ENCODE measurements at places on chromosomes 3 and 15.

- DNase-seq = no peak
Observed at GRCh38 chr15:31606194-31606669, 279.6 kb downstream of the KLF13 start.

GRCh38 chr15:60782316-60782715 is 303.4 kb upstream of the ICE2 start:
- DNase-seq = no peak

DNA sequence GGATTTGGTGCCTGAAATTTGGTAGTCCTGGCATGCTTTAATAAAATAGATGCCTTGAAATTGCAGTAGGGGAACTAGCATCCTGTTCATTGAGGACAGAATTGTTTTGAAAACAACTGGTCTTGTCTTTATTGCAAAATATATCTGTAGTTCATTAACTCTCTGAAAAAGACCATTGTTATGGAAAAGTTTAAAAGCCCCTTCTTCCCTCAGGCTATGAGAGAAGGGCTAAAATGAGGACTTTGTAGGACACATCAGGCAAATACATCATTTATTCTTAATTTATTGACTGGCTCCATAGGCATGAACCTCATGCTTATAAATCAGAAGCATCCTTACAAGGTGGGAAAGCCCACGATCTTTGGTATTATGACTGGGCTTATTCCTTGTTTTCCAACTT is 221.0 kb upstream of the CBLB start:
- DNase-seq = no peak

GRCh38 chr15:25712961-25713355 is 150.2 kb downstream of the ATP10A start:
- DNase-seq = no peak

- no peak for DNase-seq
Observed at GRCh38 chr3:34107669-34108068, 309.2 kb downstream of the PDCD6IP start.

All from stimulated activated CD8-positive, alpha-beta memory T cell treated with anti-CD3 and anti-CD28 coated beads, Interleukin-4, amount 100 ng/mL, for 4 hours (primary cell).